ENCODE measurements at places on chromosomes 12 and 14.

- no peak for DNase-seq
Observed at GRCh38 chr12:57772429-57773322, at the start of gene EEF1AKMT3. TSS of gene EEF1AKMT3 (plus strand) at chr12:57772614. CDS start at chr12:57772725, 111 bp downstream.

- DNase-seq: no peak
Observed at GRCh38 chr14:65517635-65518542, 105.4 kb downstream of the FUT8 start.

DNA sequence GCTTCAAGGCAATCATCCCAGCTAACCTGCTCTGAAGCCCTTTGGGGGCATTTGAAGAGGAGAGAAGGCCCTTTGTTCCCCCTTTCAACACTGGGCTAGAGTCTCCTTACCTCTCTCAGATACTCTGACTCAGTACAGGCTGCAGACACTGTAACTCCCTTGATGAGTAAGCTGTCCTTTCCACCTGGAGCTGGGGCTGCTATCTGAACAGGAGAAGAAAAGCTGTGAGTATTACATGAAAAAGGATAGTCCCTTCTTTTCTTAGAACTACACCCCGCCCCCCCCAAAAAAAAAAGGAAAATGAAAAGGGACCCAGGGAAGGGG is 186.6 kb upstream of the PLEKHG7 start:
- DNase-seq: no peak

- no peak for DNase-seq
Observed at GRCh38 chr12:108619369-108620160, 14.1 kb downstream of the SELPLG start.

DNA sequence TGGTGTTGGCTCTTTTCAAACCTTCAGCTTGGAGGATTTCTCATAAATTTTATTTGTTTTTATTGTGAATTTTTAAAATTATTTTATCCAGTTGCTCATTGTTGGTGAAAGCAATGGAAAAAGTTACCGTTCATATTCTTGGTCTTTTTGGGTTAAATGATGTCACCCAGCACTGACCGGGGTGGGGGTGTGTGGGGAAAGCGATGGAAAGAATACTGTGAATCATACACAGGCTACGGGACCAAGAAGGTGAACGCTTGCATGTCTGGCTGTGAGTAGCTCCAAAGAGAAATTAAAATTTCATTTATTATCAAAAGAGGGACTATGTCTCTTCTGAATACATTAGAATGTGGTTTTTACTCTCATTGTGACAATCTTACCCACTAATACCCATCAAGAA is 430.1 kb downstream of the AEBP2 start:
- no peak for DNase-seq

DNA sequence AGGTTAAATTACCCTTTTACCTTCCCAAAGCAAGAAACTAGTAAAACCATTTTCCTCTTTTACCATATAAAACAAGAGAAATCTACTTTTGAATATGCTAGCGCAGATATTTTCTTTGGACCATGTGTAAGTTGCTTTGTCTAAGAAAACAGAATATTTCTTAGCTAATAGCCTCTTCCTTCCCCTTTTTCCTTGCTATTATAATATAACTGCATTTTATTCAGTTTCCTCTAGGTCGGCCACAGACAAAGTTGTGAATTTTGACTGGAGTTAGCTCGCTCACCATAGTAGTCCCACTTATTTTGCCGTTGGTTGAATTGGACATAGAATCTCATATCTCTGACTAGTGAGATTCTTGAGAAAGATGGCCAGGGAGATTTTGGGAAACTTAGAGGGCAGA is 115.6 kb downstream of the PLEKHA5 start:
- no peak for DNase-seq

GRCh38 chr12:70332236-70332635 is 33.9 kb upstream of the KCNMB4 start:
- no peak for DNase-seq

- DNase-seq: no peak
Observed at GRCh38 chr12:73067616-73068015, 795.4 kb downstream of the TRHDE start.

GRCh38 chr12:88507270-88507669 is 73.0 kb downstream of the KITLG start:
- no peak for DNase-seq

DNA sequence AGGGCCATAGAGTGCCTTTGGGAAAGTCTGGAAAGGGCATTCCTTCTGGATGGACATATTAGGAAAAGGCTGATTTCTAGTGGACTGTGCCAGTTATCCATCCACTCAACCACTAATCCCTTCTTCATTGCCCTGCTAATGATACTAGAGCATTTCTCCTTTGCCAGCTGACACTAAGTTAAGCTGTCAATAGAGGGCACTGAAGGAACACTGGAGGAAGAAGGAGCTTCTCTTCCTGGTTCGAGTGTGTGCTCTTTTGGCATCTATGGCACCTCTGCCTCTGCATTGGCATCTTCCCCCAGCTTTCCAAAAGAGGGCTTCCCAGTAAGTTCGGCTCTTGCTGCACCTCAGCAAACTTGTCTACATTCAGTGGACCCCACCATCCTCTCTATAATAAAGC is 165.4 kb downstream of the DERA start:
- DNase-seq: no peak

DNA sequence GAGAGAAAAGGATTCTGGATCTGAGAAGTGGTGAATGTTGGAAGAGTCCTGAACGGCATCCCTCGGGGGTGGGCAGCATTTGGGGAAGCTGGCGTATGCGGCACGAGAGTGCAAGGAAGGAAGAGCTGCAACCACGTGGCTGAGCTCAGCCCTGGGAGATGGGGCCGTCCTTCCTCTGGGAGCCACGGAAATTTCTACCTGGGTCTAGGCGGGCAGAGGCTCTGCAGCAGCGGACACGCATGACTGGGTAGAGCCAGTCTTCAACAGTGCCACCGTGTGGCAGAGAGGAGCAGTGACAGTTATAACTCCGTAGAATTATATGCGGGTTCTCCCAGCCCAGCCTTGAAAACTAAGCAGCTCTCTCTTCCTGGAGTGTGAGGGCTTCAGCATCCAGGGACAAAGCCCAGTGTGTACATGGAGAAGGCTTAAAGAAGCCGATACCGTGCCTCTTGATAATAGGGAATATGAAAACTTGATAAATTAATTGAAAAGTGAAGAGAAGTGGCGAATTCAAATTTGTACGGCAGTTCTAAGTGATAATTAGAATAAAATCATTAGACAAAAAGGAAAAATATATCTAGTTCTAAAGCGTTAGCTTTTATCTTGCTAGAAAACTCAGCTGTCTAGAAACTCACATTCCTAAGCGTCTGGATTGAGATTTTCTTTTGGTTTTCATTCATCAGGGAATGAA is 82.9 kb upstream of the STXBP6 start:
- DNase-seq: no peak

DNA sequence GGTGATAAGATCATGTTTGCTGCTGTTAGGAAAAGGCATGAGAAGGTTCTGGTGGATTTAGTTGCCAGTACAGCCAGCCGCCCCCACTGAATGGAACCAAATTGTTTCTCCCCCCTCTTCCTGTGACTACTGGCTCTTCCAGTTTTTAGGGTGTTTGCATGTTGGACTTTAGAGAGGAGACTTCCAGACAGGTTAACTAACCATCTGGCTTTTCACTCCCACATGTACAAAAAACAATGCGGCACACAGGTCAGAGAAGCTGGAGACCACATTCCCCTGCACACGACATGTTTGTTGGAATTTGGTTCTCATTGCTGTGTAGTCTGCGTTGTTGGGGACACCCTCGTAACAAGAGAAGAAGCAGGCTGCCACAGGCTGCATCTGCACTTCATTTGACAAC is 103.9 kb upstream of the TMEM132C start:
- no peak for DNase-seq

GRCh38 chr12:109466821-109467220 is 10.3 kb downstream of the KCTD10 start:
- no peak for DNase-seq

DNA sequence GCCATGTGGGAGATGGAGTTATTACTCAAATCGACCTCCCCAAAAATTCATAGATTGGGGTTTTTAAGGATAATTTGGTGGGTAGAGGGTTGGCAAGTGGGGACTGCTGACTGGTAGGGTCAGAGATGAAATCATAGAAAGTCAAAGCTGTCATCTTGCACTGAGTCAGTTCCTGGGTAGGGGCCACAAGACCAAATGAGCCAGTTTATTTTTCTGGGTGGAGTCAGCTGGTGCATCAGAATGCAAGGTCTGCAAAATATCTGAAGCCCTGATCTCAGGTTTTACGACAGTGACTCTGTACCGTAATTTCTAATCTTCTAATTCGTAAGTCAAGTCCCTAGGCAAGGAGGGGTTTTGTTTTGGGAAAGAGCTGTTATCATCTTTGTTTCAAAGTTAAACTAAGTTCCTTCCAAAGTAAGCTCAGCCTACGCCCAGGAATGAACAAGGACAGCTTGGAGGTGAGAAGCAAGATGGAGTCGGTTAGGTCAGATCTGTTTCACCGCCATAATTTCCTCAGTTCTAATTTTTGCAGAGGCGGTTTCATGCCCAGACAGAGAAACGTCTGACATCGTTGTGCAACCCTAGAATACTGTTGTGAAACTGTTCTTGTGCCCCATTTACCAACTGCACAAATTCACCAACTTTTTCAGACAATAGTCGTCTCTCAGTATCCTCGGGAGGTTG is 104.5 kb upstream of the SFSWAP start:
- DNase-seq: no peak

DNA sequence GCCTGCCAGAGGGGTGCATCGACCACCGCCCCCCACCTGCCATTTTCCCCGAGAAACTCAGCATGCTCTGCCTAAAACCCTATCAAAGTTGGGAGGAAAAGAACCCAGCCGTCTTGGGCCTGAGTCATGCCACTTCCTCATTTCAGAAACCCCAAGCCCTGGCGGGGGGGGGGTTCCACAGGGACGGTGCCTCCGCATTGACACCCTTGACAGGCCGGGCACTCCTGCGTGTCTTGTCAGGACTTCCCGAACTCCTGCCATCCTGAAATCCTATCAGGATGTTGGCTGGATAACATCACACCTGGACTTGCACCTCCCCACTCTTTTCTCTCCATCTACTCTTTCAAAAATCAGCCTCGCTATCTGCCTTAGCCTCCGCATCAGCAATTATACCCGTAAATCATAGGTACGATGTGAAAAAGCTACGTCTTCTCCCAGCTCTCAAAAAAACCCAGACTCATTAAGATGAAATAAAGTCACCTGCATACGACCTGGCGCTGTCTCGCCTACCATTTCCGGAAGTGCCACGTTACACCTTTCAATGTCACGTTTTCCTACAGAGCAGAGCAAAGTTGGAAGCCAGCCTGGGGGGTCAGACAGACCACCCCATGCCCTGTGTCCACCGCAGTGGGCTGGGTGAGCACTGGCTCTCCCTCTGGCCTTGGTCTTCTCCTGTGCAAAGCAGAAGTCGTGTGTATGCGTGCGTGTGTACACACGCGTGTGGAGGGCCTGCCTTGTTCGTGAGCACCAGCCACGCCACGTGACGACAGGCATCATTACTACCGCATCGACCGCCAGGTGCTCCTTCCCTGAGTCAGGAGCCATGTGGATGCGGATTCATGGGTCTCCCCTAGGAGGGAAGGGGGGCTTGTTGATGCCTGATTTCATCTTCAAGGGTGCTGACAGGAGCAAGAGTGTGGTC is 96.7 kb downstream of the RFLNA start:
- no peak for DNase-seq

Measured in fibroblast of skin of left quadriceps (primary cell).